ENCODE measurements at places on chromosomes 5 and 9.
A peak's percentile ranks its signal among the peaks of the same experiment; 100 is the strongest.

DNA sequence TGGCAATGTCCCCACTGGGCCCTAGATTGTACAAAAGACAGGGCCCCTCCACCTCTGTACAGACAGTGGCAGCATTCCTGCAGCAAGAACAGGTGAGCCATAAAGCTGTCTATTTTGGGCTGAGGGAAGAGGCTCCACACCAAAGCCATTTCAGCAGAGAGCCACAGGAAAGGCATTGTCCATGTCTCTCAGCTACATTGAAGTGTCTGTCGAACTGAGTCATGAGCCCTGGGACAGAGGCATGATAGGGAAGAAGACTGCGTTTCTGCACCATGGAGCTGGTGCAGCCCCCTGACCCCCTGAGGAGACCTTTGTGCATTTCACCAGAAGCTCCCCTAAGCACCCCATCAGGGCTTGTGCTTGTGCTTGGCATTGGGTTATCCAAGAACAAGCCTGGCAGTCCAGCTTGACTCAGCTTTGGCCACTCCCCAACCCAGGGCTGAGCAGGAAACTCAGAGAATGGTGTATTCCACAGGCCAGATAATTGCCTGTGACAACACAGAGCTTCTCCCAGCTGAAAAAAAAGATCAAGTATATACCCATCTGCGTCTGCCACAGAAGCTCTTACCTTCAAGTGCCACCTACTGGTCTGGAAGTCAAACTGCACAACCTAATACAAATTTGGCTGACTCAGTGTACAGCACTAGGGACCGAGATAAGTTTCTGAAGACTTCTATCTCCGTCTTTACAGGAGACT, 5.9 kb upstream of the FRMD3 start:
- DNase-seq, result peak; percentile 14
- H3K27ac ChIP-seq, result no peak overlapping the region
- peaks cover 9% of the 10 kb centered on the region for H3K27me3 ChIP-seq
- H3K4me3 ChIP-seq, result no peak overlapping the region

DNA sequence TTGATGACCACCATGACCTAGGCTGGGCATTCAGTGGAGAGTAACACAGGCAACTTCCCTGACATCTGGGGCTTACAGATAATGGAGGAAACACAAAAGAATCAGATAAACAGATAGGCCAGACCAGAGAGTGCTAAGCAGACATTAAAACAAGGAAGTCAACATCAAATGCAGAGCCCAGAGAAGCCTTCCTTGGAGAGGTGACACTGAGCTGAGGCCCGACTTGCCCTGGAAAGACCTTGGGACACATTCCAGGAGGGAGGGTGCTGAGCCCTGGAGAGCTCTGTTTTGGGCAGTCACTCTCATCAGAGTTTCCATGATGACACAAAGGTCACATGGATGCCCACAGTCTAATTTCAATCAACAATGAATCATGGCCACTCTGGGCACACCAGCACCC, 31.9 kb upstream of the C5orf58 start:
- DNase-seq, result no peak
- H3K4me3 ChIP-seq, result no peak overlapping the region
- no peaks in the 10 kb centered on the region for H3K36me3 ChIP-seq
- peaks cover 48% of the 10 kb centered on the region for H3K4me1 ChIP-seq

DNA sequence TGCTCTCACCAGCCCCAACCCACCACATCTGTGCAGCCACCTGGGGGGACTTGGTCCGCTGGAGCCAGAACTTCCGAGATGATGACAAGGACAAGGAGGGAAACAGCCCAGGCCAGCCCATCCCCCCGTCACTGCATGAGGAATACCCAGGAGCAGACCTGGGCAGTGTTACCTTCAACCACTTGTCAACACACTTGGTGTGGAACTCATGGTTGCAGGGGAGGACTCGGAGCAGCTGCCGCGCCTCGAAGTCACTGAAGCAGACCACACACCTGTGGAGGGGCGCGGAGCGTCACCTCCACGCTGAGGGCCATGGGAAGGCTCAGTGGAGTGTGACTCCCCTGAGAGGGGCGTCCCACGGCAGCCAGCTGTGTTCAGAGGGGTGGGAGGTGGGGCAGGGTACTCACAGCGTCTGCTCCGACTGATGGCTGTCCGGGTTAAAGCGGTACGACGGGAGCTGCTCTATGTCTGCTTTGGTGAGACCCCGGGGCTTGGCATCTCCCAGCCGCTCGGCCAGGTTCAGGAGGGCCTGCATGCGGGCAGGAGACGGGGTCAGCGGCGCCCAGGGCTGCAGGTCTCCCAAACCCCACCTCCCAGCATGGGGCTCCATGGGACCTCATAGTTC, 8.0 kb downstream of the RNF44 start:
- no peak for DNase-seq
- H3K36me3 ChIP-seq, result no peaks in the 10 kb centered on the region
- H3K4me3 ChIP-seq, result no peak overlapping the region
- peaks cover 21% of the 10 kb centered on the region for H3K4me1 ChIP-seq
- peak overlapping the region; percentile 61 for H3K27ac ChIP-seq

- H3K27ac ChIP-seq, result no peak overlapping the region
- H3K27me3 ChIP-seq, result no peaks in the 10 kb centered on the region
- H3K4me1 ChIP-seq, result peaks cover 12% of the 10 kb centered on the region
- no peak for DNase-seq
- no peak overlapping the region for H3K4me3 ChIP-seq
- H3K36me3 ChIP-seq, result peaks cover under 1% of the 10 kb centered on the region
These were observed 156.9 kb downstream of the PAM start for GRCh38 chr5:102911973-102912372.

Measured in endothelial cell (in vitro differentiated cells).